ENCODE measurements at places on chromosomes 2 and 18.

GRCh38 chr2:100113990-100114433 lies 28.4 kb downstream of the AFF3 start:
- DNase-seq = no peak

DNA sequence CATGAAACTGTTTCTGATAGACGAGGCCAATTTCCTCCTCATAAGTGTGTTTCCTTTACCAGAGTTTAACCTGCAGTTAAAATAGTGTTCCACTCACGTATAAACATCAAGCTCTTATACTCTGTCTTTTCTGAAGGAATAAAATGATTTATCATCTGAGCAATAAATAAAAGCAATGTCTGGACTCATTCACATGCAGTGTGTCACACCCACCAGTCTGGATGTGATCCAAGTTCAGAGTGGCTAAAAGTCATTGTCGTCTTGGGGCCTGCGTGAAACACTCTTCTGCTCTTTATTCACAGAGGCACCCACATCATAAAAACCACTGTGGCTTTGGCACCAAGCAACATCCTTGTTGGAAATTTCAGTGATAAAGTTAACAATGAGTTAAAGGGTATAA lies 19.5 kb upstream of the SLC9A4 start:
- DNase-seq = no peak

GRCh38 chr2:11056614-11057013 lies 98.7 kb upstream of the SLC66A3 start:
- peak; percentile 81 for DNase-seq

DNA sequence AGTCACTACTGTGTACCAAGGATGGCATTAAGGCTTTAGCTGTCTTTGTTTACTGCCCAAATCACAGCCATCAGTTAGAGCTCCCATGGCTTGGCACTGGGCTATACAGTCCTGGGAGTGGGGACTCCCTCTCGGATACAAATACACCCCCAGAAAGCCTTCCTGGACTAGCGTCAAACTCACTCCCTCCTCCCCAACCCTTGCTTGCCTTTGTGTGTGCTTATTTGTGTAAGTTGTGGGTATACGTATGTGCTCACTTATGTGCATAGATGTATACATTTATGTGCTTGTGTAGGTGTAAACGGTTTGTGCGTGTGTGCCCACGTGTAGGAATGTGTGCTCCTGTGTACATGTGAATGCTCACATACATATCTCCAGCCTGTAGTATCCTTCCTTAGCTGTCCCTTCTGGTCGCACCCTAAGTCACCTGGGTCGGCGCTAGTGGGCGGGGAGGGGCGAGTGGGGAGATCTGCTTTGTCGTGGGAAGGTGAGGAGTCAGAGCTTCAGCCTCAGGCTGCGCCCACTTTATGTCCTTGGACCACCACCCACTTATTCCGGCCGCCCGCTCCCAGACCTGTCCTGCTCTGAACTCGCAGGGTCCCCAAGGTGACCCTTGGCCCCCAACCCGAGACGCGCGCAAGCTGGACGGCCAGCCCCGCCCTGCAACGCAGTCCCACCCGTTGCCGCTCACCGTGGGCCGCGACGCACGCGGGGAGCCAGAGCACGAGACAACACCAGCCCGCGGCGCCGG lies 461 bp downstream of the PRADC1 start:
- peak; percentile 21 for DNase-seq

DNA sequence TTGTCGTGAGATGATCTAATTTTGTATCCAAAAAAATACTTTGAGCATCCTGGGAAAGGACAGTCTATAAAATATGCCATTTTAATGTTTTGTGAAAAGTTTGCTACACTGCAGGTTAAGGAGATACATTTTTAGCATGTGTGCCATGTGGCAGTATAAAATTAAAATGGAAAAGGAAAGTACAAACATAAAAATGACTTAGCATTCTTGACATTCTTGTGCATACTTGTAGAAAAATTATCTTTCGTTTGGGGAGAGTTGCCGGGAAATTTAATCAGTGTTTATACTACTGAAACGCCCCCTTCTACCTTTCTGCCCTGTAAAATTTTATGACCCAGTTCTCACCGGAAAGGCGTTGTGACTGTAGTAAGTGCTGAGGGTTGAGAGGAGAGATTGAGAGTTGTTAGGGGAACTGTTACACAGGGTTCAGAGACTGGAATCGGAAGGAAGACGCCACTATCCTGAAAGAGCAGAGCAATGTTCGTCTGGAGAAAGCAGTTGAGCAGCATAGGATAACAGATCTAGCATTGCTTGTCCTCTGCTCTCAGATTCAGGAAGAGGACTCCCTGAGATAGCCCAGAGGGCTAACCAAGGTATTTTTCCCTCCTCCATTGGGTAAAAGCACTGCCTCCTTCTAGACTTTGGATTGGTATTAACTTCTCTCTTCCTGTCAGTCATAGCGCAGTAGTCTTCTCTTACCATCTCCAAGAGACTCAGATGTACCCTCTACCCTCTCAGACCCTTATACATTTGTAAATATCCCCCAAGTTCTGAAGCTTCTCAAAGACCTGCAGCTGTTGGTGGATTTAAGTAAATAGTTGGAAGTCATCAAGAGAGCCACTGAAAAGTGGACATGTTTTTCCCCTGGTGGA lies 2.7 kb downstream of the CDH20 start:
- no peak for DNase-seq

DNA sequence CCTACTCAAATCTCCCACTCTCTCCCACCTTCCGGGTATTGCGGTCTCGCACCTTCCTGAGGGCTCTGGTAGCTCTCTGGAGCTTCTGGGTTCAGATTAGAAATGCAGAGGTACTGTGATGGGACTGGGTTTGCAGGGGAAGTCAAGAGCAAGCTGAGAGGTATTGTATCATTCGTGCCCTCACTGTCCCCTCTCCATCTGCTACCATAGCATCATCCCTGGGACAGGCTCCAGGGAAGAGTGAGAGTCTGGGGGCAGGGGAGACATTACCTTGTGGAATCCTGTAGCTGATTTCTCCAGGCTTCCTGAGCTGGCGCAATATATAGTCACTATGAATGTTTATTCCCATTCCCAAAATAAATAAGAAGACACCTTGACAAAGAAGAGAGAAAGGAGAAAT lies 49.6 kb downstream of the SRD5A2 start:
- no peak for DNase-seq

DNA sequence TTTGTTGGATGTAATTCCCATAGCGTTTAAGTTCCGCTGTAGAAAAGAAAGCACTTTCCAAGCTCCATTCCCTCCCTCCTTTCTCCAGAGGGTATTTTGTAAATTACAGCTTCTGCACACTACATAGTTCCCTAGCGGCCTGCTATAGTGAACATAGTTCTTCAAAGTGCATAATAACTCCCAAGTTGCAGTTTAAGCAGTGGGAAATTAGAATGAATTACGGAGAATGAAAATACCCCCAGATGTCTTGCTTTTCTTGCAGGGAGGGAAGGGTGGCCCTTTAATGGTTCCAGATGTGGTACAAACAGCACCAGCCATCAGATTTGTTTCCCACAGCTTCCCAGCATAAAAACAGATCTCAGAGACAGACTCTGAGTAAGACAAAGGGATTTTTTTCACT lies 893.9 kb downstream of the SUCLG1 start:
- no peak for DNase-seq

DNA sequence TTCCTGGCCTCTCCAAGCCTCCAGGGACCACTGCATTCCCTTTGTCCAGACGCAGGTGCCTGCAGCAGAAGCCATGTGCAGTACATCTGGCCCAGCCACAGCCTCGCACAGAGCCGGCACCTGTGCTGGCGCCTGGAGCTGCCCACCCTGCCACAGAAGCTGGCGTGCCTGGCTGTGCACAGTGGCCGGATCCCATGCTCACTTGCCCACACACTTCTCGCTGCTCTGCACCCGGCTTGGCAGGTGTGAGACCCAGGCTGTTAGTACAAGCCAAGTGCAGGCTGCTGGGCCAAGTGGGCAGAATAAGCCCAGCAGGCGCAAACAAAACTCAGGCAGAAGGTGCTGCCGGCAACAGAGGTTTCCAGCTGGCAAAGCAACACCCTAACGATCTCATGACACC lies 124.5 kb upstream of the CCDC150 start:
- DNase-seq = no peak

DNA sequence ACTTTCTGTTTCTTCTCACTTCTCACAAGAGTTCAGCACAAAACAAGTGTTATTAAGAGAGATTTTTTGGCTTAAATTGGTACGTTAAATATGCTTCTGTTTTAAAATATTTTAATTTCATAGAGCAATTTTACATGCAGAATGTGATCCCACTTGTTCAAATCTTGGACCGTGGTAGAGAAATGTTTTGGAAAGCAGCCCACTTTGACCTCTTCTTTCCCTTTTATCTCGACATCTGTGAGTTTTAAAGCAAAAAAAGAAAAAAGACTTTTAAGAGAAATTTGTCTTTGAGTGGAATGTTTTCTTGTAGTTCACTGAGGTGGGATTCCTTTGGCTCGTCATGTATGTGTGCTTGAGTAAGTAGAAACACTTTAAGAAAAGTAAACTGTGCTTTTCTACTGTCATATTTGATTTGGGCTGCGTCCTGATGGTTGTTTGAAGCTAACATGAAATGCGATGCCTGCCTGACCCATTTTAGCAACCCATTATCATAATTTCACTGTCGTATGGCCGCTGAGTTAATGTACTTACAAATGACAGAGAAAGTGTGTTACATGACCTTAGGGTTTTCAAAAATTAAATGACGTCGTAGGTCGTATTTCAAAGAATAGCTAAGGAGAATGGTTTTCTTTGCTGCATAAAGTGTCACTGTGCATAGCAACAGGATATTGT lies 54.5 kb downstream of the TSHZ1 start:
- no peak for DNase-seq

DNA sequence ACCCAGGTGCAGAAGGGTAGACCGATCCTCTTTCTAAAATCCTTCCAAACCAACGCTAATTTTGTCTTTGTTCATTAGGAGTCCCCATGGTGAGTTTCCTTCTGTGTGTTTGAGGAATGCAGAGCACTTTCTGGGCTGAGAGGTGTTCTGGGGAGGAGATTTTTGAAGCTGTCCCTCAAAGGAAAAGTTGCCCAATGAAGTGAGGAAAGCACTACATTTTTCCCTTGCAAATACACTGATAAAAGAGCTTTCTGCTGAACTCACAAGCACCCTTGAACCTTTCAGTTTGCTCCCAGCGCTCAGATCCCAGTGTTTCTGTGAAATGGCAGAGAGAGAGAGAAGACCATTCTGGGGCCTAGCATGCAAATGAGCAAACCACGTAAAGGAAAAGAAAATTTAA lies 299.6 kb upstream of the FANCL start:
- DNase-seq = no peak

GRCh38 chr2:177983183-177983788 lies 89.3 kb downstream of the PDE11A start:
- peak; percentile 73 for DNase-seq

- DNase-seq = no peak
Measured at GRCh38 chr2:31079665-31080064, 58.6 kb downstream of the GALNT14 start.

DNA sequence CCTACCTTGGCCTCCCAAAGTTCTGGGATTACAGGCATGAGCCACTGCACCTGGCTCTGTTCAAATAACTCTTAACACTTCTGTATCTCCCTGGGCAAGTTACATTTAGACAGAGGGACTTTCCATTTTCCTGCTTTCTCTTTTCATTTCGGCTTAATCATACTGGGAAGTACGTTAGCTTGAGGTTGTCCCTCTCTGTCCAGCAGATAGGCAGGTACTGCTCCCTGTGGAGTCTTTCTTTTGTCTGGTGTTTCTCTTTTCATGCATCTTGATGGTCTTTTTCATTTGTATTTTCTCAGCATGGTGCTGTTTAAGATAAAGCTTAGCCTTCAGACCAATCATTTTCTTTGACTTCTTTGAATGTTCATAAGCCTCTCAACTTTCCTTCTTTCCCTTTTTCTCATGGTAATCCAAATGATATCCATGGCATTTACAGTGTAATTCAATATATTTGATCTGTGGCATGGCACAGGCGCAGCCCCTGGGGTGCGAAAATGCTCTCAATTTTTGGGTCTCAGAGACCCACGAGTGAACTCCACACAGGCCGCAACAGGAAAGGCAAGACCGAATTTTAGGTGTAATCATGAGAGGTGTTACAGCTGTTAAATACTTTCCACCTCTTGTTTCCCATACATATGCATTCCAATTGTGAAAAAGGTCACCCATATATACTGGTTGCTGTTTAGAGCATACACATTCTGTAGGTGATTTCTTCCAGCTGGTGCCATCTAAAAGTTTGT lies 99.9 kb upstream of the MYO3B start:
- DNase-seq = peak; percentile 26

DNA sequence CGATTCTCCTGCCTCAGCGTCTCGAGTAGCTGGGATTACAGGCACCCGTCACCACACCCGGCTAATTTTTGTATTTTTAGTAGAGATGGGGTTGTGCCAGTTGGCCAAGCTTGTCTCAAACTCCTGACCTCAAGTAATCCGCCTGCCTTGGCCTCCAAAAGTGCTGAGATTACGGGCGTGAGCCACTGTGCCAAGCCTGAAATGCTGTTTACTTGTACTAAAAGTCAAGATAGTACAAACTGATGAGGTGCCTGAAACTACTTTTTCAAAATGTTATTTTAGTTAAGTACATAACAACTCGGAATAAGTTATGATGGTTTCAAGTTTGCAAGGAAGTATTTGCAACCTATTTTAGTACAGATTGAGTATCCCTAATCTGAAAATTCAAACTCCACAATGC lies 85.7 kb downstream of the CEP192 start:
- DNase-seq = no peak

DNA sequence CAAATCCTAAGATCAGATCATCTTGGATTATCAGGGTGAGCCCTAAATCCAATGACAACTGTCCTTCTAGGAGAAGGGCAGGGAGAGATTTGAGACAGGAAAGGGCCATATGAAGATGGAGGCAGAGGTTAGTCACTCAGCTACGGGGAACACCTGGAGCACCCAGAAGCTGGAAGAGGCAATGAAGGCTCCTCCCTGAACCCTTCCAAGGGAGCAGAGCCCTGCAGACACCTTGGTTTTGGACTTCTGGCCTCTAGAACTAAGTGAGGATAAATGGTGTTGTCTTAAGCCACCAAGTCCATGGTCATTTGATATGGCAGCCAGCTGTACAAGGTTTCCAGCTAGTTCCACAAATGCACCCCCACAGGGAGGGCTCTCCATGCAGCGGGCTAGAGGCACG lies 6.9 kb upstream of the PTPN2 start:
- no peak for DNase-seq

GRCh38 chr2:73176881-73177644 lies 25.3 kb upstream of the NOTO start:
- DNase-seq = peak; percentile 90
